ENCODE measurements at places on chromosomes 5 and 9.

- DNase-seq = no peak
Observed at GRCh38 chr9:21730899-21731298, 71.5 kb upstream of the MTAP start.

DNA sequence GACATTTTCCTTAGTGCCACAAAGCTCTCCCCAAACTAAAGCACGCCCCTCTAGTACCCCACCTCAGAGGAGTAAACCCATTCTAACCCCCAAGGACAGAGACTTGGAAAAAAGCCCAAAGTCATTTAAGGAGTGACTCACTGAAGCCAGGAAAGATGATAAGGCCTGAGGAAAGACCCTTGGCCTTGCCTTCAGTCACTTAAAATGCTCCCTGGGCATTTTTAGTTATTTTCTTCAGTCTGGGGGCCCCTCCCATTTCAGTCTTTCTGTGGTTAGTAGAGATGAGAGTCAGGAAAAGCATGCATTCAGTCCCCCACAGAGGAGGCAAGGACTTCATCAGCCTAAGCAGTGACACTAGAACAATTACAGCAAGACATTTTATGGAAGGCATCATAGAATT is 13.7 kb upstream of the TLX3 start:
- no peak for DNase-seq

DNA sequence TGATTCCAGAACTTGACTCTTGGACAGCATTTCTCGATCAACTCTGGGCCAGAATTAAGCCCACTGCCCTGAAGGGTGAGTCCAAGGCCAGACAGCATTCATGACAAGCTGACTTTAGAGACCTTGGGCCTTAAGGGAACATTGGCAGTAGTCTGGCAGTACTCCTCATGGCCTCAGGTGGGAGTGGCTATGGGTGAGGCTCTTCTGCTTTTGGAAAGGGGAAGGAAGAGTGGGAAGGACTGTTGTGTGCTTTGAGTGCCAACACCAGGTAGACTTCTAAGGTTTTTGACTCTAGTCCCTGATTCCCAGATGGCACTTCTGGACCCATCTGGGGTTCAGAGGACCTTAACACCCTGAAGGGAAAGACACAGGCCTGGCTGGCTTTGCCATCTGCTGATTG is 530.4 kb downstream of the ACTL7B start:
- no peak for DNase-seq

- DNase-seq = no peak
Observed at GRCh38 chr5:55308254-55308836, 556 bp downstream of the MTREX start.

GRCh38 chr5:169804861-169805260 is 167.8 kb downstream of the DOCK2 start:
- DNase-seq = no peak

Data from GM18507 (cell line).